ENCODE measurements at places on chromosomes 2 and 18.

DNA sequence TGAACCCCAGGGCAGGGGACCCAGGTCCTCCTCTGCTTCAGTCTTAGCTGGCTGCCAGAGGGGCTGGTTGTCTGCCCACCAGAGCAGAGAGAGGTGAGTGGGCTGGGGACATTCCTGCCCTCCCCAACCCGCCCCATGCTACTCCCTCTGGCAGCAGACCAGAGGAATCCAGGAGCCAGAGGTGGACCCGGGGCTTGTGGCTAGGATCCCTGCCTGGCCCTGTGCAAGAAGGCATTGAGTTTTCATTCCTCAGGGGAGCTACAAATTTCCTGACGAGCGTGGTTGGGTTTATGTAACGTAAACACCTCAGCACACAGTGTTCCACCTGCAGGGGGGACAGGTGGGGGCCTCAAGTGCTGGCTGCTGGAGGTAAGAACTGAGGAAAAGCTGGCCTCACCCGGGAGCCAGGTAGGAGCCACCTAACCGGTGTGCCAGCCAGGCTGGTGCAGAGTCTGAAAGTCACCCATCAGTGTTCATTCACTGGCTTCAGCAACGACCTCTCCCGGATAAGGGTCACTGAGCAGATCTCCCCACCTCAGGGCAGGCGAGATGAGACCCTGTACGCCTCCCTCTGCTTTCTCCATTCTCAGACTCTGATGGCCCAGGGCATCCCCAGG lies 246.8 kb downstream of the DYSF start:
- DNase-seq, result no peak

- DNase-seq, result peak; percentile 90
Measured at GRCh38 chr2:205675861-205676516, 6.3 kb upstream of the NRP2 start.

- DNase-seq, result no peak
Measured at GRCh38 chr18:24841536-24841935, 381.1 kb downstream of the HRH4 start.

DNA sequence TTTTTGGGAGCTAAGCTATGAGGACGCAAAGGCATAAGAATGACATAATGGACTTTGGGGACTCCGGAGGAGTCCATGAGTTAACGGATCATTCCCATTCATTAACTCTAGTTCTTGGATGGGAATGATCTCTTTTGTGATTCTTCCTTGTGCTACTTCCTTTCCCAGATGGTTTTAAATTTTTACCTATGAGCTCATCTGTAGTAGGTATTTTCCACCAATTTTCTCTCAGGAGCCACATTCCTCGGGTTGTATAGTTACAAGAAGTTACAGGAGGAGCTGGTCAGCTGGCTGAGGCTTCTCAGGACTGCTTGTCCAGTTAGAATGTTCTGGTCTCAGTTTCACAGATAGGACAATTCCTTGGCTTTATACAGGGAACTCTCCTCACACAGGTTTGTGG lies 42.9 kb upstream of the LPIN2 start:
- peak; percentile 69 for DNase-seq

- DNase-seq, result no peak
Measured at GRCh38 chr2:217071416-217071815, 211.6 kb upstream of the TNP1 start.

GRCh38 chr2:124289615-124290014 lies 264.5 kb downstream of the CNTNAP5 start:
- DNase-seq, result no peak

DNA sequence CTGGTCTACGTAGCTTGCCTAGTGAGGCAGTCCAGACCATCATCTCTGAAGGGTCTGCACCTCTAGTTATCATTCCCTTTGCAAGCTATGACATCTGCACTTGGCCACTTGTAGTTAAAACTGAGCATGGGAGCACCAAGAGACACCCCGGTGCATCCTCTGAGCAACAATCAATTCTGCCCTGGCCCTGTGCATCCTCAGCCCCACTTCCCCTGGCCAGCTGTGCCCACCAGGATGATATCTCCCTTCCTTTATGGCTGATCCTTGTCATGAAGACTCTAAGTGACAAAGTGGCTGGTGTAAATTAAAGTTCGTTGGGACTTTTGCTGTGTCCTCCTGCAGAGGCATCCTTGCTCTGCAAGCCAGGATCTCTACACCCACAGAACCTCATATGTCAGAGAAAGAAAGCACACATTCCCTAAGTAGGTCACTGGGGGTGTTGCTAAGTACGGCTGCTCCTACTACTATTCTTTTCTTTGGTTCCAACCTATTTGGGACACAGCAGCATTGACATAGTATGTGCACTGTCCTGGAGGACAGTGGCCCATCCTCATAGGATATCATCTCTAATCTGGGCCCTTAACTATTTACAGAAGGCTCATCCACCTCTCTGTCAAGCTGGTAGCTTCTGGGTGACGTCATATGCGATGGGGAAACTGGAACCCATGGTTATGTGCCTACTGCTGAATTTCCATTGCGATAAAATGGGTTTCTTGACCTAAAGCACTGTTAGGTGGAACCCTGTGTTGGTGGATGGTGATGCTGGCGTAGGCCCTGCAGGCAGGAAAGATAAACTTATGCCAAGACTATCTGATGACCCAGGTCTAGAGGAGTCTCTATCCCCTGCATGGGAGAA lies 384.3 kb upstream of the ID2 start:
- no peak for DNase-seq

- DNase-seq, result no peak
Measured at GRCh38 chr2:1422716-1423285, 9.5 kb downstream of the TPO start.

DNA sequence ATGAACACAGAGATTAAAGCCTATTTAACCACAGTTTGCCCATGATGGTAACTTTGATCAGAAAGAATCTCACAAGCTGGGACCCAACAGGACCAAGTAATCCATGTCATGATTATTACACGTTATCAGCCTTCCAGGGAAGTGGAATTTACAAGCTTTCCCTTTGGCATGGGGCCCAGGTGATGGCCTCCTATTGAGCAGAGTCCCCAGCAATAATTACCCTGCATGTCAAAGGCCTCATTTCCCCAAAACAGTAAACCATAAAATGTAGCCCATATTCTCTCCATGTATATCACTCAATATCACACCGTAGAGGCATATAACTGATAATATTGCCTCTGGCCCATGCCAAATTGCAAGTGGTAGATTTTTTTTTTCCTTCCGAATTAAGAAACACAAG lies 38.9 kb downstream of the PRKRA start:
- no peak for DNase-seq

GRCh38 chr2:216994353-216994854 lies 134.5 kb upstream of the TNP1 start:
- DNase-seq, result peak; percentile 75

DNA sequence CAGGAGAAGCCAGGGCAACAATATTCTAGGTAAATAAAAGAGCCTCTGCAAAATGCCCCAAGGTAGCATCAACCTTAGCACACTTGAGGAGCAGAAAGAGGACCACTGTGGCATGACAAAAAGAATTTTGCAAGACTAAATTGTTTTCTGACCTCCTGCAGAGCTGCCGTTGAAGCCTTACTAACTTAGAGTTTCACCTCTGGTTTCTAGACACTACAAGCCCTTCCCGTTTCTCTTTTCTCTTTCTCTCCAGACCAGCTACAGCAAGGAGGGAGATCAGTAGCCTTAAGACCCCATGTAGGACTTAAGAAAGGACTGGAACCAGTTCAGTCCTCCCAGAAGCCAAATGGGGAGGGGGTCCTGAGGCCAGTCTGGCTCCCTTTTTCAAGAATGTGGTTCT lies 73.3 kb upstream of the SP3 start:
- no peak for DNase-seq

DNA sequence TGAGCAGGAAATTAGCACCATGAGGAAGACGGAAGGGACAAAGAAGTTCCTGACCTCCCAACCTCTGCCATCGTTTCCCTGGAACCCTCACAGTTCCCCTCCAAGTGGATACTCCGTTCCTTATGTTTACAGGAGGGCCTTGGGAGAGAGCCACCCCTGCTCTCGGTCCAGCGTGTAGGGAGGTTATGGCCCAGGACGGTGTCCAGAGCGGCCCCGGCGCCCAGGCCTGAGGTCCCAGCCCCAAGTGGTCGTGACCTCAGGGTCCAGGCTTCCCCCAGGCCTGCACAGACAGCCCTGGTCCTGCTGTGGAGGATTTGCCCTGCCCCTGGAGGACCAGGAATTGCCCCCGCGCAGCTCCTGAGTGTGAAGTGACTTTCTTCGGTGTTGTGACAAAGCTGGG lies 61.8 kb upstream of the RBM44 start:
- no peak for DNase-seq

GRCh38 chr2:96500385-96501066 lies 4.6 kb downstream of the NEURL3 start:
- DNase-seq, result no peak

DNA sequence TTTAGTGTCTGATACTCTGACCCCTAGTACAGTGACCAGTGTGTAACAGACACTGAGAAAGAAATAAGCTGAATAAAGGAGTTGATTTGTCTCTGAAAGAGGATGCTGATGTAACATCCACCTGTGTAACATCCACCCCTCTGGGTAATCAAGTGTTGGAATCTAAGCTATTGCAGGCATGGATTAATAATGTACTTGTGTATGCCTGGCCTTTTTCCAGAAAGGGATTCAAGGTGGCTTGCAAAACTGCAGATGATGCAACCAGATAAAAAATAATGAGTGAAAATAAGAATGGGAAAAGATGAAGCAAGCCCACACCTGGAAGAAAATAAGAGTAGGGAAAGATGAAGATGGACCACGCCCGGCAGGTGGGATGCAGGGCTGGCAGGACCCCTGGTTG lies 48.2 kb upstream of the FOXI3 start:
- no peak for DNase-seq

GRCh38 chr18:72637299-72637698 lies 93.2 kb upstream of the CBLN2 start:
- DNase-seq, result no peak

DNA sequence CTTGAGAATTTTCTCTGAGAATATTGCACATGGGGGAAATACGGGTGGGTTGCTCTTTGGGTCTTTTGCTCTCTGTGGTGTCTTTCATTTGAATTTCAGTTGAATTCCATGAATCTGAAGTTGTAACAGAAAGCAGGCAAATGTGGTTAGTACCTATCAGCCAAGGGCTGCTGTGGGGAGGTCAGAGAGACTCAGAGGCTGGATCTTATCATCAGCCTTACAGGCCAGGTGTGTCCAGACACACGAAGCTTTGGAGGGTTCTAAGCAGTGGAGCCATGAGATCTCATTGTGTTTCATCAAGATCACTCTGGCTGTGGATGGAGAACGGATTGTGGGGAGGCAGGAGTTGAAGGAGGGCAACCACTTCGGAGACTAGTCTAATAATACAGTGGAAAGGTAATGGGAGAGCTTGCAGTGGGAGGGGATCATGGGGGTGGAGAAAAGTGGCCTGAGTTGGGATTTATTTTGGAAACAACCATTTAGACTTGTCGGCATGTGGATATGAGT lies 68.1 kb downstream of the GNAL start:
- DNase-seq, result no peak

- DNase-seq, result no peak
Measured at GRCh38 chr18:21703241-21703820, 1.2 kb downstream of the ABHD3 start.

DNA sequence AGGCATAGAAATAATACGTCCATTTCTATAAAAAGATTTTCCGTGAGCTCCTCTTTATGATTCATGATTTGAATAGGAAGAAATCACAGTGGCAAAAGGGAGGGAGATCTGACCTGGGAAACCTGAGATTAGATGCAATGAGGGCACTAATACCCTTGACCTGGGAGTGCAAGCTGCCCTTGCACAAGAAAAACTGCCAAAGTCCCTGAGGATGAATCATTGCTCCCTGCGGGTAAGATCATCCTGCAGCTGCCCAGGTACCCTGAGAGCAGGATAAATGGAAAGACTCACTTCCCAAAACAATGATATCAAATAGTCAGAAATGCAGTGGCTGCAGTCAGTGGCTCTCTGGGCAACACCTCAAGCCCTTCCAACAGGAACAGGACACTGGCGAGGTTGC lies 11.6 kb downstream of the FHL2 start:
- no peak for DNase-seq

GRCh38 chr2:18848646-18849045 lies 259.3 kb upstream of the NT5C1B start:
- no peak for DNase-seq

GRCh38 chr2:64711252-64711800 lies 57.6 kb upstream of the SERTAD2 start:
- DNase-seq, result peak; percentile 57

- no peak for DNase-seq
Measured at GRCh38 chr2:66057844-66058243, 377.1 kb upstream of the MEIS1 start.

DNA sequence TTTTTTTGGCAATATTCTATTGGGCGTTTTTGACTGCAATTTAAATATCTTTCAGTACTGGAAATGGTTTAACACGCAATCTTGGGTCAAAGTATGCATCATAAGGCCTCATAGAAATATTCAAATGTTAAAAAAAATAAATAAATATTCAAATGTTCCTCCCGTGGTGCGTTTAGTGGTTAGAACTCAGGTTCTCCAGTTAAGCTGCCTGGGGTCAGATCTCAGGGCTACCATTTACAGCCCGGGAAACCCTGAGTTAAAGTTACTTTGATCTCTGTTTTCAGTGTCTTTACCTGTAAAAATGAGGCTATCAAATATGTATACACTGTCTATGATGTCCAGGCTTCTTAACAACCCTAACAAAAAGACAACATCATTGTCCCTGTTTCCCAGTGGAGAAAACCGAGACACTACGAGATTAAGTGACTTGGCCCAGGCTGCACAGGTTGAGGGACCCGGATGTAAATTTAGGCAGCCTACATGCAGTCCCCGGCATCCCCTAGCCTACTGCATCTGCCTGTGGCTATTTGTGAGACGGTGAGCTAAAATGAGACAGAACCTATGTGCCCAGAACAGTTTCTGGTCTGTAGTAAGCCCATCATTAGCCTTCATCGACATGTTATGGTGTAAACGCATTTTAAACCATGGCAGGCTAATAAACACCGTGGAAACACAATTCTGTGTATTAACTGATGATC lies 1.7 kb downstream of the FHL2 start:
- DNase-seq, result no peak

DNA sequence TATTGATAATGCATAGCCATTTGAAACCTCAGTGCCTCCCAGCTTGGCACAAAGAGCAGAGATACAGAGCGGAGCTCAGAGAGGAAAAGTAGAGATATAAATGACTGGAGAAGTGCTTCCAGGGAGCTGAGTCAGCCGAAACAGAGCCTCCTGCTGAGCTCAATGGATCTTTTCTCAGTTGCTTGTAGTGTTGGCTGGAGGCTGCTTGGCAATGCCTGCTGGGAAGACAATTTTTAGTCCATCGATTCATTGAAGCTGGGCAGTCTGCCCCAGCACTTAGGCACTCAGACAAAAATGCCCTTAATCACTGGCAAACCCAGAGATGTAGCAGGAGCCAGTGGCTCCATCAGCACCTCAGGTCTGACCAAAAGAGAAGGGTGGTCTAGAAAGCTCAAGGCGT lies 81.3 kb upstream of the SETBP1 start:
- DNase-seq, result peak; percentile 50

DNA sequence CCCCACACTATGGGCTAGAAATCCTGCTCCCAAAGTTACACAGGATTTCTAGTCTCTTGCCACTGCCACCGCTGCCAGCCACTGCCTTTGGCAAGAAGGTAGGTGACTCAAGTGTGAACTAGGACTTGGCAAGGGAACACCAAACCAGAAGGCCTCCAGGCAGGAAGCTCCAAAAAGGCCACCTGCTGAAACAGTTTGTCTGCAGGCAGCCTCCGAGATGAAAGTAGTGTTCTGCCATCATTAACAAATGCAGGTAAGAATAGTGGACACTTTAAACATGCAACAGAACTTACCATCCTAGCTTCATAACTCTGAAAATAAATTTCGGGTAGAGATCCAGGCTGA lies 3.9 kb downstream of the ANKRD44 start:
- peak; percentile 43 for DNase-seq

GRCh38 chr2:221200184-221200839 lies 371.8 kb downstream of the EPHA4 start:
- DNase-seq, result no peak

GRCh38 chr2:202765436-202765835 lies 106.1 kb downstream of the ICA1L start:
- no peak for DNase-seq
